Activated T-helper 1 cell treated with anti-CD3 and anti-CD28 coated beads, Interleukin-2, amount 50 U/mL, for 16 hours (primary cell): ENCODE measurements at places on chromosomes 12 and 14.

DNA sequence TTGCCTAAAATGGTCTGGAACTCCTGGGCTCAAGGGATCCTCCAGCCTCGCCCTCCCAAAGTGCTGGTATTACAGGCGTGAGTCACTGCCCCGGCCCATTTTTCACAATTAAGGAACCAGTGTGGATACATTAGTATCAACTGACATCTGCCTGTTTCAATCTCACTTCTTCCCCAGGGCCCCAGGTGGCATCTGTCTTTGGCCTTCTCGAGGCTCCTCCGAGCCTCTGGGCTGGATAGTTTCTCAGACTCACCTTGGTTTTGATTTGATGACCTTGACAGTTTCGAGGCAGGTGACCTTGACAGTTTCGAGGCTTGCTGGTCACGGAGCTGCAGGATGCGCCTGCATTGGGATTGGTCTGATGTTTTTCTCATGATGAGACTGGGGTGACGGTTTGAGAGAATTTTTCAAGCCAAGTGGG, 41.0 kb upstream of the NCOR2 start:
- DNase-seq: no peak

GRCh38 chr14:21518725-21519124, 7.4 kb downstream of the SALL2 start:
- DNase-seq: no peak

DNA sequence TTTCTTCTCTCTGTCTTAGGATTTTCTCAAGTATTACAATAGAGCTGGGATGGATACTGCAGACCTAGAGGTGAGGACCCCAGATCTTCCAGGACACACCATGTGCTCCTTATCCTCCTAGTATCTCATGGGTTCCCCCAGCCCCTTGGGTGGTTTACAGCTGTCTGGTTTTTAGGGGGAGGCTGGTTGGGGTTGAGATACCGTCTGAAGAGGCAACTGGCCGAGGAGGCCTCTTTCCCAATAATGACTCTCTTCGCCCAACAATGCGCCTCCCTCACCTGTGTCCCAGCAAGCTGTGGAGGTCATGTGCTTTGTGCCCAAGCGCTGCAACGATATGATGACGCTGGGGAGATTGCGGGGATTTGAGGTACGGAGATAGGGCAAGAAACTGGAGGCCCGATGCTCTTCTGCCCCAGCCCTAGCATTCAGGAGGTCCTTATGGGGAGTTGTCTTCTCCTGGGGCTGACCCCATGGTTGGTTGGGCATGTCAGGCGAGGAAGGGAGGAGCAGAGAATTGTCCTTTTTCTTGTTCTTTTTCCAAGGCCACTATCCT, 3.8 kb downstream of the ARHGEF25 start:
- no peak for DNase-seq

GRCh38 chr14:97539884-97540283, 742.7 kb downstream of the VRK1 start:
- DNase-seq: no peak

- no peak for DNase-seq
These were observed 5.9 kb upstream of the KCNMB4 start for GRCh38 chr12:70360218-70360617.

DNA sequence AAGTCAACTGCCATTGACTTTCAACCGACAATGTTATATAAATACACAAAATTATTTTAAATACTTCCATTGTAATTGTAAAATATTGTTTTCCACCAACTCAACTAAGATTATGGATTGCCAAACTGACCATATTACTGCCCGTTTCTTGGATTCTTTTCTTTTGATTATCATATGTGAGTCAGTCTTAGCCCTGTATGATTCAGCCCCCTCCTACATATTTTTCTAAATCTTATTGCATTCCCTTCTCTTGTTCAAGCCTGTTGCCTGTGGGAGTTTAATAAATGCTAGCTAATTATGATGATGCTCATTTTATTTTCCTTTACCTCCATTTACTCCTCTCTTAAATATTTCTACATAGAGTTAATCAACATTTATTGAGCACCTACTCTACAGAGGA, 6.8 kb downstream of the RASSF9 start:
- DNase-seq: no peak

DNA sequence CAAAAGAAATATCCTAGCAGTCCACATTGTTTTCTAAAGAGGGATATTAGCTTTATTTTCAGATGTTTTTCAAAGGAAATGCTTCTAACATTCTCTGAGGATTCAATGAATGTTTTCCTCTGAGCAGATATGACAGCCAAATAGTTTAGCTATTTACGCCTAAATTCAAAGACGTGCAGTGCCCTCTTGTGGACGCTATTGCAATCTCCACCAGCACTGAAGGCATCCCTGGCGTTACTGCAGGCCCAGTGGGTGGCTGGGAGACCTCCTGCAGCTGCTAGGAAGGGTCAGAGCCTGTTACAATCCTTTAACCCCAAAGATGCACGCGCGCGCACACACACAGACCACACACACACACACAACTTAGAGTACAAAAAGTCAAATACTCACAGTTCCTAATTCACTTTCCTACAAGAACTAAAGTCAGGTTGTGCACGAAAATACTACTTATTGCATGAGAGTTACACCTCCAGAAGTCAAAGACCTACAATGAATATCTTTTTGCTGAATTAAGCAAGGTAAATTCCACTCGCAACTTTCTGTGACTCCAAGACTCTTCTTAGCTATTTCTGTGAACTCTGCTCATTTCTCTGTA, 589.3 kb upstream of the TMEM132C start:
- no peak for DNase-seq

DNA sequence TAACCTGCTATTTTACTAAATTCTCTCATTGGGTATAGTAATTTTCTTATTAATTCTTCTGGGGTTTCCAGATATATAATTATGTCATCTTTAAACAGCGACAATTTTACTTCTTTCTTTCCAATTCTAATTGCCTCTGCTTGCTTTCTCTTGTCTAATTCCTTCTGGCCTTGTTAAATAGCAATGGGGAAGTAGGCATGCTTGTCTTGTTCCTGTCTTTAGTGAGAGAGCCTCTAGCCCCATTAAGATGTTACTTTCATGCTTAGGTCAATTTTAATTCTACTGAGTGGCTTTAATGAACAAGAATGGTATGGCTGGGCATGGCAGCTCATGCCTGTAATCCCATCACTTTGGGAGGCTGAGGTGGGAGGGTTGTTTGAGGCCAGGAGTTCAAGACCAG, 31.7 kb downstream of the LRTM2 start:
- no peak for DNase-seq

GRCh38 chr14:100241279-100241678, 2.3 kb downstream of the YY1 start:
- DNase-seq: no peak

GRCh38 chr14:59090572-59090971, 97.9 kb upstream of the DAAM1 start:
- no peak for DNase-seq

- no peak for DNase-seq
These were observed 819.5 kb downstream of the SLC16A7 start for GRCh38 chr12:60415351-60415750.

GRCh38 chr14:69873877-69874780, 5.1 kb upstream of the SMOC1 start:
- DNase-seq: no peak

- no peak for DNase-seq
These were observed 14.2 kb downstream of the GZMH start for GRCh38 chr14:24595073-24595808.

- no peak for DNase-seq
These were observed 49.0 kb upstream of the TMEM263 start for GRCh38 chr12:106906715-106907114.

GRCh38 chr12:8590842-8591545, 21.7 kb downstream of the AICDA start:
- no peak for DNase-seq

DNA sequence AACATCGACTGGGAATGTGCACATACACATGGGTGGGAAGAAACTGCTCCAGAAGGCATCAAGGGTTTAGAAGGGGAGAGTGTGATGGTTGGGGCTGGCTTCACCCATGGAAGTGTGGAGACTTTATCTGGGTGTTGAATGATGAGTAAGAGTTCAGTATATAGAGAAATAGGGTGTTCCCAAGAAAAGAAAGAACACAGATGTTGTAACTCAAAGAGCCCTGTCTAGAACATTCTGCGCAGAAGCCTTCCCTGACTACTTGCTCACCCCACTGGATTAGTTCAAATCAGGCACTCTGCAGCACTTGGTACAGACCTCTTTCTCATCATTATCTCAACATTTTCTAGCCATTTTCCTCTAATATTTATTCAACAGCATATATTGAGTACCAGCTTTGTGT, 491.7 kb downstream of the SNAPC1 start:
- DNase-seq: no peak

DNA sequence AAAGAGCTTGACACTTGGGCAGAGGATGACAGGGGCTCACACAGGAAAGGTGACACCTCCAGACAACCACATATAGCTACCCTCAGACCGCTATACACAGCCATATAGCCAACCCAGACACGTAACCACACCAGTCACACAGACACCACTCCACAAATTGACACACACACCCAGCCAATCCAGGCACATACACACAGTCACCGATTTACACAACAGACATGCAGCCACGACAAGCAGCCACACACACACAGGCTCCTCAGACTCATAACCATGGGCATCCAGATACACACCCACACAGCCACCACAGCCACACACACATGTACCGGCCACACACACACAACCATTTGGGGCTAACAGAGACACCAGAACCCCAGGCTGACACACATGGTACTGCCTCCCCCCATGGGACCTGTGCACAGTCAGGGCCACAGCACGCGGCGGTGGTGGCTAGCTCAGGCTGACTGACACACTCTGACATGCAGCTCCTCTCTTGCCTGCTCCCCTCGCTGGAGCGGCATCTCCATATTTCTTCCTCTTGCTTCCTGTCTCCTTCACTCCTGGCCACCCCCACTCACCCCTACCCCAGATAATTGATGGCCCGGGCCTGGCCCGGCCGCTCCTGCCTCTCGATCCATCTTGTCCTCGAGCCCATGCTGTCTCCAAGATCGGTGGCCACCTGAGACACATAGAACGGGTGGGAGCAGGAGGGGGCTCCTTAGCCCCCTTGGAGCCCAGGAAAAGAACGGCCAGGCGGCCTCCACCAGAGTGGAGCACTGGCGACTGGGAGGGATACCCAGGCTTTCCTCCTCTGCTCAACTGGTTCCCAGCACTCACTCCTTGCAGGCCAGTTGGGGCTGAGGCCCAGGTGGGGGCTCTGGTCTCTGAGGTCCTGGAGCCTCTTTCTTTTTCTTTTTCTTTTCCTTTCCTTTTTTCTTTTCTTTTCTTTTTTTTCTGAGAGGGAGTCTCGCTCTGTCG, 6.0 kb upstream of the SHMT2 start:
- no peak for DNase-seq
